ENCODE measurements at places on chromosomes 2 and 18.
A peak's percentile ranks its signal among the peaks of the same experiment; 100 is the strongest.

- no peak for DNase-seq
- peaks cover 12% of the 10 kb centered on the region for H3K4me1 ChIP-seq
- H3K4me3 ChIP-seq, result no peak overlapping the region
Measured at GRCh38 chr2:231515603-231516002, 14.6 kb downstream of the NMUR1 start.

- H3K4me1 ChIP-seq, result no peaks in the 10 kb centered on the region
- no peak overlapping the region for H3K4me3 ChIP-seq
- no peaks in the 10 kb centered on the region for H3K36me3 ChIP-seq
- no peaks in the 10 kb centered on the region for H3K27me3 ChIP-seq
- H3K27ac ChIP-seq, result no peak overlapping the region
- no peak for DNase-seq
Measured at GRCh38 chr2:230569298-230569697, 143.3 kb upstream of the CAB39 start.

GRCh38 chr2:181907057-181907456 is 15.5 kb downstream of the ITPRID2 start:
- no peaks in the 10 kb centered on the region for H3K27me3 ChIP-seq
- H3K27ac ChIP-seq, result no peak overlapping the region
- DNase-seq, result no peak
- no peak overlapping the region for H3K4me3 ChIP-seq
- H3K36me3 ChIP-seq, result peaks cover 26% of the 10 kb centered on the region

GRCh38 chr2:100012561-100012960 is 129.8 kb downstream of the AFF3 start:
- no peaks in the 10 kb centered on the region for H3K36me3 ChIP-seq
- H3K4me3 ChIP-seq, result no peak overlapping the region
- H3K27me3 ChIP-seq, result no peaks in the 10 kb centered on the region
- H3K4me1 ChIP-seq, result no peaks in the 10 kb centered on the region
- no peak for DNase-seq

GRCh38 chr2:126811101-126811500 is 87.6 kb upstream of the TEX51 start:
- H3K27me3 ChIP-seq, result no peaks in the 10 kb centered on the region
- H3K36me3 ChIP-seq, result no peaks in the 10 kb centered on the region
- no peak overlapping the region for H3K4me3 ChIP-seq
- no peaks in the 10 kb centered on the region for H3K4me1 ChIP-seq

GRCh38 chr2:67437114-67437513 is 40.0 kb downstream of the ETAA1 start:
- no peak overlapping the region for H3K27ac ChIP-seq
- DNase-seq, result no peak
- peaks cover 4% of the 10 kb centered on the region for H3K27me3 ChIP-seq
- no peaks in the 10 kb centered on the region for H3K36me3 ChIP-seq
- no peak overlapping the region for H3K4me3 ChIP-seq

GRCh38 chr2:61660511-61661388 is 122.6 kb upstream of the XPO1 start:
- no peaks in the 10 kb centered on the region for H3K27me3 ChIP-seq
- H3K4me3 ChIP-seq, result no peak overlapping the region
- no peaks in the 10 kb centered on the region for H3K36me3 ChIP-seq
- no peaks in the 10 kb centered on the region for H3K4me1 ChIP-seq
- DNase-seq, result no peak
- H3K27ac ChIP-seq, result no peak overlapping the region

- no peak for DNase-seq
- H3K4me3 ChIP-seq, result no peak overlapping the region
- H3K36me3 ChIP-seq, result no peaks in the 10 kb centered on the region
- no peak overlapping the region for H3K27ac ChIP-seq
Measured at GRCh38 chr2:100976645-100977391, 25.3 kb upstream of the RPL31 start.

DNA sequence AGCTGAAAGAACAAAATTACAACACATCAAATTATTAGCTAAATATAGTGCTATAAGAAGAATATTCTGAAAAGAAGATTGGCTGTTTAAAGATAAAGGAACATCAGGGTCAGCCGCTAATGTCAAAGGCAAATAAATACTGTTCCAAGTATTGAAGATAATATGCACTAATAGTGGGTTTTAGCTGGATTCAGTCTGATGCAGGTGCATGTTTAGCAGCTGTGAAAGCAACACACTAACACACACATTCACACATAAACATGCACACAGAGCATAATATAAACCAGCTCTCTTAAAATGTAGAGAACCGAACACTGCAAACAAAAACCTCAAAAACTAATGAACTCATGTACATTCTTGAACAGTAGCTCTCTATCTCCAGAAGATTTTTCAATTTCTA is 634.6 kb downstream of the ERBB4 start:
- no peaks in the 10 kb centered on the region for H3K4me1 ChIP-seq
- DNase-seq, result no peak
- H3K27ac ChIP-seq, result no peak overlapping the region
- H3K4me3 ChIP-seq, result no peak overlapping the region

- no peak overlapping the region for H3K27ac ChIP-seq
- peaks cover 17% of the 10 kb centered on the region for H3K4me1 ChIP-seq
- no peaks in the 10 kb centered on the region for H3K27me3 ChIP-seq
- peak overlapping the region; percentile 48 for H3K4me3 ChIP-seq
- peak; percentile 26 for DNase-seq
Measured at GRCh38 chr18:12911025-12911928, 27.2 kb upstream of the PTPN2 start.

DNA sequence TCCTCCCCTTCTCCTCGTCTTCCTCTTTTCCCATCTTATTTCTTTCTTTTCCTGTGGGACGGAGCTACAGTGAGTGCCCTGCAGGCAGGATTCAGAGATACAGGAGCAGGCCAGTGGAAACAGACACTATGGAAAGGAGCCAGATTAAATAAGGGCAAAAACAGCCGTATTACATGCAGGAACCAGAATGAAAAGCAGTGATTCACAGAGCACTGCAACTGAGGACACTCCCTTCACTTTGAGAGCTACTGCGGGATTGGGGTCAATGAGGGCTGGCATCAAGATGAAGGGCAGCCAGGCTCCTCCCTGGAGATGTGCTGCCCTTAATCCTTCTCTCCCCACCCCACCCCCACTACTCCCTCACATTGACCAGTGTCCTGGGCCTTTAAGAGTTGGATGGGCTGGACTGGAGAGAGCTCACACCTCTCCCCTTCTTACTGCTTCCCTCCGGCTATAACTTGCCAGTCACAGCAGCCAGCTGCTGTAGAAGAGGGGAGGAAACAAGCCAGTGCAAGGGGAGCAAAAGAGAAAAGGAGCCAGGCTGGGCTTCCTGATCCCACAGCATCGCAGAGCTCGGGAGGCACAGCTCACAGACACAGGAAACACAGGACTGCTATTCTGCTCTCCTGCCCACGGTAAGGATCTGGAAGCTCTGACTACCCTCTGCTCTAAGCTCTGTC is at the start of gene PLCD4:
Gene PLCD4 (plus strand): TSS at position 464 of the 680 bp plus-strand sequence. CDS start 7,841 bp downstream, outside the sequence.
- H3K36me3 ChIP-seq, result no peaks in the 10 kb centered on the region
- H3K4me3 ChIP-seq, result no peak within 1 kb of the TSS
- H3K27me3 ChIP-seq, result peaks cover 3% of the 10 kb centered on the region
- no peak within 1 kb of the TSS for H3K27ac ChIP-seq
- H3K4me1 ChIP-seq, result no peaks in the 10 kb centered on the region

DNA sequence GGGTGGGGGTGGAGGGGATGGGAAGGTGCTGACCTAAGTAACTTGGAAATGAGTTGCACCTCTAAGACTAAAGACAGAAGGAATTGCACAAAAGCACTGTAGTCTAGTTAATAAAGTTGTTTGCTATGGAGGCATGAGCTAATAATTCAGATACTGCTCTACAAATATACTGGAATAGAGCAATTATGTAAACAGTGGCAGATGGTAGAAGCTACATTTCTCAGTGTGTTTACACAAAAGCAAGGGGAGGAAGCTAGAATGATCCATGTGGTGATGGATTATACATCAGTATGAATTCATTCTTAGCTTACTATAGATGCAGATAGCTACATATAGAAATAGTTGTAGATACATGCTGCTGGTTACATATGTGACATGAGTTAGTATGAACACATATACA is 27.6 kb upstream of the UBE2F start:
- no peak for DNase-seq
- no peaks in the 10 kb centered on the region for H3K27me3 ChIP-seq
- H3K36me3 ChIP-seq, result no peaks in the 10 kb centered on the region
- no peak overlapping the region for H3K4me3 ChIP-seq
- H3K27ac ChIP-seq, result no peak overlapping the region
- H3K4me1 ChIP-seq, result peaks cover 42% of the 10 kb centered on the region

DNA sequence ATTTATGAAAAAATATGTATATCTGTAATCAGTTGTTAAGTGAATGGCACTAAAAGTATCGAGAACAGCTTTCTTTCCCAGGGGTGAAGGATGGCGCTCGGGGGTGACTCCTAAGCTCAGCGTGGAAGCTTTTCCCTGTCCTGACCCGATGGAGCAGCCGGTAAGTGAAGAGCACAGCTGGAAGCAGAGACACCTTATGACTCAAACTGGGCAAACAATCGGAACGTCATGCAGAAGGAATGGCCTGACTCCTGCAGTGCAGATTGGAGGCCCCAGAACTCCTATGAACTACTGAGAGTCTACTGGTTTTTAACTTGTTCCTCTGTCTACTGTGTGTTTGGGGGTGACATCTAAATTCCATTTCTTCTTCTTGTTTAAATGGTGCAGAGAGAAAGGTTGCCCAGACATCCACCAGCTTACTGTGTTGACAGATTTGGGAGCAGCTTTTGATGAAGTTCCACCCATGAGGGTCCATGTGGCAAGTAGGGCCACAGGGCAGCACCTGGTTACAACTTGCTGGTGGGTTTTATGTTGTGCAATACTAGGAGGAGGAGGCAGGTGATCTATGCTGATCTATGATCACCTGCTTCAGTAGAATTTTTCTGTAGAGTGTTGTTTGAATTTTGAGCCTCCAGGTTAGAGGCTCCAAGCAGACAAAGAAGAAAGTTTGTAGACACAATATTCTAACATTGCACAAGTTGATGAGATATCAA is 52.8 kb upstream of the TMEM182 start:
- H3K36me3 ChIP-seq, result no peaks in the 10 kb centered on the region
- H3K4me3 ChIP-seq, result no peak overlapping the region
- no peak for DNase-seq
- H3K27me3 ChIP-seq, result no peaks in the 10 kb centered on the region

GRCh38 chr2:129903586-129904425 is 75.7 kb upstream of the RAB6C start:
- H3K4me3 ChIP-seq, result no peak overlapping the region
- DNase-seq, result no peak
- no peaks in the 10 kb centered on the region for H3K4me1 ChIP-seq
- no peak overlapping the region for H3K27ac ChIP-seq

DNA sequence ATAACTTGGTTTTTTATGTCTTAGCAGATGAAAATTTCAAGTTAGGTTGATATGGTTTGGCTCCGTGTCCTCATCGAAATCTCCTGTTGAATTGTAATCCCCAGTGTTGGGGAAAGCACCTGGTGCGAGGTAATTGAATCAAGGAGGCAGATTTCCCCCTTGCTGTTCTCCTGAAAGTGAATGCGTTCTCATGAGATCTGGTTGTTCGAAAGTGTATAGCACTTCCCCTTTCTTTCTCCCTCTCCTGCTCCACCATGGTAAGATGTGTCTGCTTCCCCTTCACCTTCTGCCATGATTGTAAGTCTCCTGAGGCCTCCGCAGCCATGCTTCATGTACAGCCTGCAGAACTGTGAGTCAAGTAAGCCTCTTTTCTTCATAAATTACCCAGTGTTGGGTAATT is 242.1 kb upstream of the TNP1 start:
- H3K27ac ChIP-seq, result no peak overlapping the region
- H3K4me1 ChIP-seq, result no peaks in the 10 kb centered on the region
- H3K36me3 ChIP-seq, result no peaks in the 10 kb centered on the region
- DNase-seq, result no peak
- no peak overlapping the region for H3K4me3 ChIP-seq
- H3K27me3 ChIP-seq, result peaks cover 5% of the 10 kb centered on the region

GRCh38 chr2:48306409-48307284 is 223.3 kb upstream of the STON1 start:
- H3K27me3 ChIP-seq, result no peaks in the 10 kb centered on the region
- no peak overlapping the region for H3K27ac ChIP-seq
- no peaks in the 10 kb centered on the region for H3K4me1 ChIP-seq
- H3K36me3 ChIP-seq, result no peaks in the 10 kb centered on the region
- H3K4me3 ChIP-seq, result no peak overlapping the region

DNA sequence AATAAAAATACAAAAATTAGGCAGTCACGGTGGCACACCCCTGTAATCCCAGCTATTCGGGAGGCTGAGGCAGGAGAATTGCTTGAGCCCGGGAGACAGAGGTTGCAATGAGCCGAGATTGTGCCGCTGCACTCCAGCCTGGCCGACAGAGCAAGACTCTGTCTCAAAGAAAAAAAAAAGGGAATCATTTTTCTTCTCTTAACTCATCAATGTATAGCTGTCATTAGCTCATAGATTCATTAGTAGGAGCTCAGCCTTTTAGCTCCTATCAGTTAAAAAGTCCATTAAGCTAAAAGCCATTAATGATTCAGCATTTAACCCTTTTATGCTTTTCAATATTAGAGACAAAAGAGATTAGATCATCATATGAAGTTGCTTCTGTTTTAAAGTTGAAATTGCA is 5.8 kb upstream of the NBAS start:
- DNase-seq, result no peak
- peaks cover under 1% of the 10 kb centered on the region for H3K4me1 ChIP-seq
- H3K27me3 ChIP-seq, result no peaks in the 10 kb centered on the region
- no peak overlapping the region for H3K4me3 ChIP-seq

- H3K27ac ChIP-seq, result no peak overlapping the region
- no peaks in the 10 kb centered on the region for H3K27me3 ChIP-seq
- no peak overlapping the region for H3K4me3 ChIP-seq
- H3K36me3 ChIP-seq, result no peaks in the 10 kb centered on the region
- H3K4me1 ChIP-seq, result no peaks in the 10 kb centered on the region
Measured at GRCh38 chr18:49645841-49646351, 84.0 kb downstream of the LIPG start.

GRCh38 chr18:23143016-23143814 is 7.9 kb downstream of the CABLES1 start:
- H3K36me3 ChIP-seq, result no peaks in the 10 kb centered on the region
- no peak overlapping the region for H3K27ac ChIP-seq
- peaks cover 3% of the 10 kb centered on the region for H3K4me1 ChIP-seq
- no peak for DNase-seq
- H3K4me3 ChIP-seq, result no peak overlapping the region

GRCh38 chr2:207054521-207054920 is 111.2 kb downstream of the KLF7 start:
- H3K36me3 ChIP-seq, result no peaks in the 10 kb centered on the region
- DNase-seq, result no peak
- H3K4me3 ChIP-seq, result no peak overlapping the region
- H3K4me1 ChIP-seq, result no peaks in the 10 kb centered on the region
- H3K27ac ChIP-seq, result no peak overlapping the region
- no peaks in the 10 kb centered on the region for H3K27me3 ChIP-seq

DNA sequence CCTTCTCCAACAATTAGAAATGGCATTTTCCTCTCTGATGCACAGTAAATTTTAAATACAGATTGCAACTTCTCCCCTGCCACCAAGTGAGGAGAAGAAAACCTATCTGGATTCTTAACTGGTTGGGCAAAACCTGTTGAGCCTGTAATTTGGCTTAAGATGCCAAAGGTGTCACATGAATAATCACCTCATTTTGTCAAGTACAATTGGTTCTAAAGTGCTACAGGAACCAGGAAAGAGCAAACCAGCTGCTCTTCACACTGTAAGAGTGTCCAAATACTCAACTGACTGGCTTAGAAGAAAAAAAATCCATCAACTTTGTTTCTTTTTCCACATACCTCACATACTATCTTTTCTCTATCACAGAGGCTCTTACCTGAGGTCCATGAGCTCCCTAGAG is 35.4 kb downstream of the NPC1 start:
- DNase-seq, result no peak
- H3K4me3 ChIP-seq, result no peak overlapping the region
- H3K27me3 ChIP-seq, result no peaks in the 10 kb centered on the region

GRCh38 chr2:177520324-177520723 is 127.8 kb downstream of the AGPS start:
- peaks cover 28% of the 10 kb centered on the region for H3K36me3 ChIP-seq
- DNase-seq, result no peak
- no peak overlapping the region for H3K4me3 ChIP-seq
- no peak overlapping the region for H3K27ac ChIP-seq
- no peaks in the 10 kb centered on the region for H3K4me1 ChIP-seq
- no peaks in the 10 kb centered on the region for H3K27me3 ChIP-seq

Data from CD4-positive, alpha-beta T cell (primary cell).